Smooth muscle cell of the umbilical artery (primary cell): ENCODE measurements at places on chromosomes 3 and 15. TPM values are rescaled to one million over a fixed set of nuclear protein-coding genes. Genes with fewer than 3 reads are reported as not detected.

The RTP1 gene
- total RNA-seq = not detected in 2 replicates

The GOLGA8B gene
- total RNA-seq = 41.1 and 46.6 TPM in 2 replicates

The ROPN1 gene
- total RNA-seq = not detected in 2 replicates

The RNF123 gene
- 30.9 and 33.2 TPM in 2 replicates for total RNA-seq

The ARHGEF26 gene
- 2.1 and 3.6 TPM in 2 replicates for total RNA-seq

The SCG3 gene
- total RNA-seq = not detected in 2 replicates

The PARP16 gene
- 3.5 and 4.2 TPM in 2 replicates for total RNA-seq

The GRAMD1C gene
- total RNA-seq = 2.1 and 6.6 TPM in 2 replicates

The TSEN2 gene
- total RNA-seq = 9.8 and 16.4 TPM in 2 replicates
